ENCODE measurements at places on chromosomes 13 and 19.

- DNase-seq: no peak
These were observed 168.6 kb downstream of the ZNF536 start for GRCh38 chr19:30540761-30541160.

DNA sequence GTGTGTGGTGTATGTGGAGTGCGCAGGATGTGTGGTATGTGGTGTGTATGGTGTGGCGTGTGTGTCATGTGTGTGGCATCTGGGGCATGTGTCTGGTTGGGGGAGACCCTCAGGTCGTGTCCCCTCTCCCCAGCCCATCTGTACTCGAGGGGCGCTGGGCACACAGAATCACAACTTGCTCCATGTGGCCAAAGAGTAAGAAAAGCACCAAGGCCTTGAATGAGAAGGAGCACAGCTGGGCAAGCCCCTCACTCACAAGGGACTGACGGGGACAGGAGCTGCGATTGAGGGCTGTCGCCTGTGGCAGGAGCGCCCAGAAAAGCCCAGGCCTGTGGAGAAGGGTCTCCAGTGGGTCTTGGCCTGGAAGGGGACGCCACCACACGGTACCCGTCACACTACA lies 62.8 kb downstream of the PEPD start:
- DNase-seq: no peak

DNA sequence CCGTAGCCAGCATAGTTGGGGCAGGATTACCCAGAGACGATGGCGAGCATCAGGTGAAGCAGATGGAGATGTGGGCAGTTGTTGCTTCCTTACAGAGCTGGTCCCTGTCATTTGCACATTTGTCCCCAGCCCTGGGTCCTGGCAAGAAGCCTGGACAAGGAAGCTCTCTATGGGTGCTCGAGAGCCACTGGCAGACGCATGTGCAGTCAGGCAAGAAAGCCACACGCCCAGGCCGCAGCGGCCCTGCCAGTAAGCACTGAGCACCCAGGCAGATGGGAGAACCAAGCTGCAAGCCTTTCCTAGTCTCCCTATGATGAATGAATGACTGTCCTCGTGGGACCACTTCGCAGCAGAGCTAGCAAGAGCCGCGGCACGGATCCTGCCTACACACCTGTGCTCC lies 182.8 kb downstream of the FOXO1 start:
- no peak for DNase-seq

- DNase-seq: no peak
These were observed 21.3 kb downstream of the ANKRD10 start for GRCh38 chr13:110893571-110893970.

GRCh38 chr19:36030264-36031148 lies 2.2 kb downstream of the CLIP3 start:
- DNase-seq: no peak

- DNase-seq: no peak
These were observed 658 bp downstream of the CLPP start for GRCh38 chr19:6362027-6362350.

- no peak for DNase-seq
These were observed 23.3 kb upstream of the SPART start for GRCh38 chr13:36369268-36370107.

- DNase-seq: no peak
These were observed 9.1 kb upstream of the FKRP start for GRCh38 chr19:46736531-46737297.

DNA sequence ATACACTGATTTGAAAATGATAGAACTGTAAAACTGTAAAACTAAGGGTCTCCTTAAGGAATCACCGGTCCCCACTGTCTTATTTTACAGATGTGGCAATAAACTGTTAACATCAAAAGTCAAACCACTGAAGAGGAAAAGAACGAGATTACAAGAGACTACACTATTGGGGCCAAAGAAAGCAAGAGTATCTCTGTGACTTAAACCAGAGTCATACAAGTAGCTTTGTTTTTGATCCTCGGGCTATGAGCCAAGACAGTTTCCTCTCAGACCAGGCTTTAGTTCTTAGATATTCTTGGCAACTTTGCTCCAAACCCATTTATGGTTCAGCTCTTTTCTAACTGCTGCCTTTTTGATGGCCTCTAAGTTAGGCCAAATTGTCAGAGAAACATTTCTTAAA lies 113.8 kb downstream of the TBC1D4 start:
- peak; percentile 24 for DNase-seq

DNA sequence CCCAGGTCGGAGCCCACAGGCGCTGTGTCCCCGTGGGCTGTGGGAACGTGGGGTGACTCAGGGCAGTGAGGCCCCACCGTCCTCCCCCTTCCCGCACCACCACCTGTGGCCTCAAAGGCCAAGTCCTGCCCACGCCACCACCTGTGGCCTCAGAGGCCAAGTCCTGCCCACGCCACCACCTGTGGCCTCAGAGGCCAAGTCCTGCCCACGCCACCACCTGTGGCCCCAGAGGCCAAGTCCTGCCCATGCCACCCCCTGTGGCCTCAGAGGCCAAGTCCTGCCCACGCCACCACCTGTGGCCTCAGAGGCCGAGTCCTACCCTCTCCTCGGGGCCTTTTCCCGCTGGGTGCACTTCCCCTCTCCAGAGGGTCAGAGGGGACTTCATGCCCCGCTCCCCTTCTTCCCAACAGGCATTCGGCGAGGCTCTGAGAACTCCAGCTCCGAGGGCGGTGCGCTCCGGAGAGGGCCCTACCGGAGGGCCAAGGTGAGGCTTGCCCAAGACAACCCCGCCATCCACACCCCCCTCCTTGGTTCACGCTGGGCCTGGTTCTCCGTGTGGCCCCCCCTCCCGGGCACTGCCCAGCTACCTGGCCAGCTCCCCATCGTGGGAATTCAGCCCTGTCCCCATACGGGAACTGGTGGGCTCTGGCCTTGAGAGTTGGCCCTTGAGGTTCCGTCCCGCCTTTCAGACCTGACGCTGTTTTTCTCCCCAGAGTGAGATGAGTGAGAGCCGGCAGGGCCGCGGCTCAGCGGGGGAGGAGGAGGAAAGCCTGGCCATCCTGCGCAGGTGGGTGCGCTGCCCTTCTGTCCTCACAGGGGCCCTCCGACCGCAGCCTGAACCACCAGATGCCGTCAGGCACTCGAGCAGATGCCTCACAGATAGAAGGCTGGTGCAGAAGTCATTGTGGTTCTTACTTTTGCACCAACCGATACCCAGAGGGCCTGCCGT lies 27.4 kb upstream of the F7 start:
- DNase-seq: no peak

- no peak for DNase-seq
These were observed 42.3 kb downstream of the CD320 start for GRCh38 chr19:8265872-8266271.

GRCh38 chr13:97273341-97273831 lies 51.3 kb downstream of the MBNL2 start:
- no peak for DNase-seq

DNA sequence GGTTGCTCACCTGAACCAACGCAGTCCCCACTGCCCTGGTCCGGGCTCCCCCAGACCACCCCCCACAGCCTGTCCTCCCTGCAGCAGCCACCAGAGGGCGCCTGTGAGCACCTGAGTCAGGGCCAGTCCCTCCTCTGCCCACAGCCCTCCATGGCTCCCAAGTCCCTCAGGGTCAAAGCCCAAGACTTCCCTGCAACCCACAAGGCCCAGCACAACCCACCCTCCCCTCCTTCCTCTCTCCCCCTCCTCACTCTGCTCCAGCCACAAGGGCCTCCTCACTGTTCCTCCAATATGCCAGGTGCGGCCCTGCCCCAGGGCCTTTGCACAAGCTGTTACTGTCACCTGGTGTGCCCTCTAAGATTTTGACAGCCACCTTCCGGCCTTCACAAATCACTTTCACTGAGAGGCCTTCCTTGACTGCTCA lies 10.9 kb downstream of the GNA15 start:
- no peak for DNase-seq

- no peak for DNase-seq
These were observed 2.4 kb downstream of the SHANK1 start for GRCh38 chr19:50717026-50717723.

All from right renal cortex interstitium (tissue), 3 donors.